ENCODE measurements at places on chromosomes 6 and 20.

GRCh38 chr6:110013386-110013785 is 35.3 kb downstream of the GPR6 start:
- DNase-seq, result no peak

DNA sequence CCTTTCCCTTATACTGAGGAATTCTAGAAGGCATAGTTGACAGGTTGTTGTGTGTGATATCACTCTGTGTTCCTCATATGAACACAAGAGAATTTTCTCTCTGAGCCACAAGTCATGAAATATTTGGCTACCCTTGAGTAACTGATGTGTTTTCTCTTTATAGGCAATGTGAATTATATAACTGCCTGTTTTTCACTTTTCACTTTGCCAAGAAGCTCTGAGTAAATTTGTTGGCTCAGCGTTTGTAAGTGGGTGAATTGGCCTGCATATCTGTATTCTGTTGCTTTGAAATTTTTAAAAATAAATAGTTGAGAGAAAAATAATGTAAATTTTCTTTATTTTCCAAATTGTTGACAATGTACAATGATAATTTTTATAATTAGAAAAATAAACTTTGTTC is 5.2 kb upstream of the BTBD9 start:
- DNase-seq, result no peak

DNA sequence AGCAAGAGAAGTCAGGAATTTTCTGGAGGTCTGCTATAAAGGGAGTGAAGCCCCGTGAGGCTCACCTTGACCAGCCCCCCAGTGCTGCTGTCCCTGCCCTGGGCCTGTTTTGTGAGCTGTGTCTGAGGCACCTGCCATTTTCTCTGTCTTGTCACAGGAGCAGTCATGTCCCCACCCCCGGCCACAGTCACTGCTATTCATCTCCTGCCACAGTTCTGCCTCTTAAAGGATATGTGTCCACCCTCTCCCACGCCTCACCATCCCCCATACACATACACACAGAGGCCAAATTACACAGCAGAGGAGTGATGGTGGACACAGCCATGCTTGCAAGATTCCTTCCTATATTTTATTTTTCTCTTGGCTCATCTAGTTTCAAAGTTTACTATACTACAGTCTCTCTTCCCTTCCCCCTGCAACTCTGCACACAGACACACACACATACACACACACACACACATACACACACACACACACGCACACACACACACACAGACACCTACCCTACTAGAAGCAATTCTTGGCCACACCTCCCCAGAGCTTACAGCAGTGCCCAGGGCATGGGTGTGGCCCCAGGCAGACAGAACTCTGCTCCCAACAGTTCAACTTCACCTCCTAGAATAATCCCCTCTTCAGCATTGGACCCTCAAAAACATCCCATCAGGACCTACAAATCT is 68.7 kb upstream of the TAB2 start:
- no peak for DNase-seq

DNA sequence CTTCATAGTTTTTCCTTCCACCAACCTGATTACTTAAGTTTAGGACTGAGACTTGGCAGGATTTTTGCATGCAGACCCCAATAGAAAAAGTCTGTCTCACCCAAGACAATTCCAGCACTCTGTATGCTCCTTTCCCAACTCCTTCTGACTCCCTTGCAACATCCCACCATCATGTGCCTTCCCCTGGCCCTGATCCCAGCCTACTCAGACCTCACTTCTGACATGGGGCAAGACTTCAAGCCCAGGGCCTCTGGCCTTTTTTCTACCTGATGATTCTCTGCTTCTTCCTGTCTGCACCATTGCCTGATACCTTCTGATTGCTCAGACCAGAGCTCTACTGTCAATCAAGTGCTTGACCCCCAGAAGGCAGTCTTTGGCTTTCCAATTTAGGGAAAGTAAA is 96.6 kb downstream of the HAO1 start:
- no peak for DNase-seq

DNA sequence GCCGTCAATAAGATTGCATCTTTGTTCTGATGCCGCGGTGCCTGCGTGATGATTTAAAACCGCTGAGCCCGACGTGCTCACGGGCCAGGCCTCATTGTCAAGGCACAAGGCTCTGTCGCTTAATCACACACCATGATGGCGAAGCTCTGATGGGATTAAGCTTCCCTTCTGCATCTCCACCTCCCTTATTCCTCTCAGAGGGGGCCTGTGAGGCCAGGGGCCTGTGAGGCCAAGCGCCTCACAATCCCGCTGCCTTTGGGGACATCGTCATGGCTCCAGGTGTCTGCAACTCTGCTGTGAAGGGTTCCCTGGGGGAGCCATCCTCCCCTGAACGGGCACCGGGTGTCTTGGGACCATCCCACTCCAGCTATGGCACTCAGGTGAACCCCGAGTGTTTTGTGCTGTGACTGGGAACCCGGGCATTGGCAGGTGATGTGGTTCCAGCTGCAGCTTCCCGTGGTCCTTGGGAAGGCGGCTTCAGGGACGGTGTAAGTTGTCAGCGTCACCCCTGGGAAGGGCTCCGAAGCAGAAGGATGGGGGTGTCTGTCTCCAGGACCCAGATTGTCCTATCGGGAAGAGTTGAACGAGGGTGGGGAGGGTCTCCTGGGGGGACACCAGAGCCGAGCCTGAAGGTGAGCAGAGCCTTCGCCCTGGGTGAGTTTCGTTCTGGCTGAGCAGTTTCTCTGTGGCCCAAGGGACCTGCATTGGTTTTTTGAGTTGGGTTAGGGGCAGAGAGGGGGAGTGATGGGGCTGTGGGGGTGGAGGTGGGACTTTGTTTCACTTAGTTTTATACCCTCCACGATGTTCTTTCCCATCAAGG is 18.0 kb upstream of the BHLHE23 start:
- DNase-seq, result no peak

DNA sequence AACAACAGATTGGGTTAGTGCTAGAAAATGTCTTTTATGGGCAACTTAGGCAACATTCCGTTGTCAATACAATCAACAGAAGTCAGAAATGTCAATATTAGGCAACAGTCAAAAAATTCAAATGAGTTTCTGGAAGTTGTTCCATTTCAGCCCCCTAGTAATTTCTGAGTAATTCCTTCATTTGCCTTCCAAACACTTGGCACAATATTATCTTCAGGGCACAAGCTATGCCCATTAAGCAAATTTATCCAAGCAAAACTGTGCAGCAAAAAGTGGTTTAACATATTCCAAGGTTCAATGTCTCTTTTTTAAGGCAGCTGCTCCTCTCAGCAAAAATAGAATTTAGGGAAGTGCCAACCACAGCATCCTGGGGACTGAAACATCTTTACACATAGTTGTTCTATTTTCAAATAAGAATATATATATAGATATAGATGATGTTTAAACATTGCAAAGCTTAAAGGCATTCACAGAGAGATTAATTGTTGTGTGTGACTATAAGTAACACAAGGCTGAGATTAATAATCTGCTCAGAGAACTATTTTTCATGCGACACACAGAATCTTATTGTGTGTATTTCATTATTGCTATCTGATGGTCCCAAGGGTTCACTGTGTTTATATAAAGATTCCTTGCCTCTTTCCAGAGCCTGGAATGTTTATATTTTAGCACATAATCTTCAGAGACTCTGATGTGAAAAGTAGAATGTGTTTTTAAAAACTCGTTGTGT is 75.2 kb upstream of the ADTRP start:
- no peak for DNase-seq

GRCh38 chr6:467671-468082 is 76.1 kb downstream of the IRF4 start:
- DNase-seq, result no peak

GRCh38 chr20:25304025-25304549 is 56.2 kb downstream of the PYGB start:
- no peak for DNase-seq

DNA sequence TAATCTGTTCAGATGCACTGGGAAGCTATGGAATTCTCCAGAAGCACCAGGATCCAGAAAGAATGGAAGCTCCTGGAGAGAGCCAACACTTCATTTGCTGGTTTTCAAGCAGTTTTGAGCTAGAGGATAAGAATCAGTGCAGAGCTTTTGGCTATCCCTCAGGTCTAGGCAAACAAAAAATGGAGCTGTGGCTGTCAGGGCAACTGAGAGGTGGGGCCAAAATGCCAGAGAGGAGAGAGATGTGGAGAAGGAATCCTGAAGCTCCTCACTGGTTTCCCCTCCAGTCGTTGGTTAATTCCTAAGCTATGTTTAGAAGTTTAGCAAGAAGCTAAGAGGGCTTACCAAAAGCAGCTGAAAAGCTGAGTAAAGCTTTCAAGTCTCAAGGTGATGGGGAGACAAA is 294.2 kb upstream of the JARID2 start:
- DNase-seq, result no peak

DNA sequence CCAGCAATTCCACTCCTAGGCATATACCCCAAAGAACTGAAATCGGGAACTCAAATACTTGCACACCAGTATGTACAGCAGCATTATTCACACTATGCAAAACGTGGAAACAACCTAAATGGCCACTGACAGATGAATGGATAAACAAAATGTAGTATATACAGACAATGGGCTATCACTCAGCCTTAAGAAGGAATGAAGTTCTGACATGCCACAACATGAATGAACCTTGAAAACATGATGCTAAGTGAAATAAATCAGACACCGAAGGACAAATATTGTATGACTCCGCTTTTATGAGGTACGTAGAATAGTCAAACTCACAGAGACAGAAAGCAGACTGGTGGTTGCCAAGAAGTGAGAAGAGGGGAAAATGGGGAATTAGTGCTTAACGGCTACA is 59.1 kb upstream of the CCN6 start:
- no peak for DNase-seq

GRCh38 chr6:165744555-165745228 is 81.7 kb upstream of the PDE10A start:
- no peak for DNase-seq

Measured in activated T-cell treated with anti-CD3 and anti-CD28 coated beads for 1 hour (primary cell).